ENCODE measurements at places on chromosomes 6 and 20. TPM values are rescaled to one million over a fixed set of nuclear protein-coding genes. Genes with fewer than 3 reads are reported as not detected.

DNA sequence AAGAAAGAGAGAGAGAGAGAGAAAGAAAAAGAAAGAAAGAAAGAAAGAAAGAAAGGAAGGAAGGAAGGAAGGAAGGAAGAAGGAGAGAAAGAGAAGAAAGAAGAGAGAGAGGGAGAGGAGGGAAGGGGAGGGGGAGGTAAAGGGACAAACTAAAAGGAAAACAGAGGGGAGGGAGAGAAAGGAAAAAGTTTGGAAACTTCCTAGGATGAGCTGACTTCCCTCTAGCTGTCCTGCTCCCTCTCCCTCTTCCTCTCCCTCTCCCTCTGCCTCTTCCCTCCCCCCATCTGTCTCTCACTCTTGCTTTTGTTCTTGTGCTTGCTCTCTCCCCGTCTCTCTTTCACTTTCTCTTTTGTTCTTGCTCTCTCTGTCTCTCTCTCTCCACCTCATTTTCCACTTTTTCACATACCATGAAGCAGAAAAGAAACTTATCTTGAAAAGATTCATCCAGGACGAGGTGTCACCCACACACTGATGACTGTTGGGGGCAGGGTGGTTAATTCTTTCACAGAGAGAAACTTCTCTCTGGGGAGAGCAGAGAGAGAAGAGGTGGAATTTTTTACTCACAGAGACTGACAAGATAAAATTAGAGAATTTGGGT lies 56.4 kb upstream of the DUSP22 start:
- peak; percentile 69 for DNase-seq

GRCh38 chr6:2129182-2129621 lies 116.2 kb downstream of the GMDS start:
- DNase-seq = no peak

DNA sequence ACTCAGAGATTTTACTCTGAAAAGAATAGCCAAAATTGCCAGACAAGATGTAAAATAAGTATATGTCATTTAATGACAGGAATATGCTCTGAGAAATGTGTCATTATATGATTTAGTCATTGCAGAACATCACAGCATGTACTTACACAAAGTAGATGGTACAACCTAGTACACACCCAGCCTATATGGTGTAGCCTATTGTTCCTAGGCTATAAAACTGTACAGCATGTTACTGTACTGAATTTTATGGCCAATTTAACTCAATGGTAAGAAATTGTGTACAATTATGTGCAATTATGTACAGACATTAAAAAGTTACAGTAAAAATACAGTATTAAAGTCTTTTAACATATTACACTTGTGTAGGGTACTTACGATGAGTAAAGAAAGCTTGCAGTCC lies 311.9 kb upstream of the EPHA7 start:
- no peak for DNase-seq

The KHDRBS2 gene
- total RNA-seq = not detected

GRCh38 chr6:44216677-44217331 lies at the start of gene MYMX:
TSS of gene MYMX (plus strand) at chr6:44216926. CDS start at chr6:44217472, 546 bp downstream.
- DNase-seq = no peak

DNA sequence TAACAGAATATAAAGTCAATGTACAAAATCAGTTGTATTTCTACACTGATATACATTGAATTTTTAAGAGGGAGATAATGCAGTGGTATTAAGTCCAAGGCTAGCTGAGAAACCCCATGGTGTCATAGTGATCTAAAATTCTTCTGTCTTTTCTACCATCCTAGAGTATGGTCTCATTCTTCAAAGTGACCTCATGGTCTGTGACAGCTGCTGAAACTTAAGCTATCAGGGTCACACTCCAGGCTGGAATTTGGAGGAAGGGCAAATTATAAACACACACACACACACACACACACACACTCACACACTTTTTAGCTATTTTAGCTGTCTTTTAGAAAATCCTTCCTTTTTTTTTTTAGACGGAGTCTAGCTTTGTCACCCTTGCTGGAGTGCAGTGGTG lies 47.3 kb upstream of the DYNLRB1 start:
- DNase-seq = no peak

DNA sequence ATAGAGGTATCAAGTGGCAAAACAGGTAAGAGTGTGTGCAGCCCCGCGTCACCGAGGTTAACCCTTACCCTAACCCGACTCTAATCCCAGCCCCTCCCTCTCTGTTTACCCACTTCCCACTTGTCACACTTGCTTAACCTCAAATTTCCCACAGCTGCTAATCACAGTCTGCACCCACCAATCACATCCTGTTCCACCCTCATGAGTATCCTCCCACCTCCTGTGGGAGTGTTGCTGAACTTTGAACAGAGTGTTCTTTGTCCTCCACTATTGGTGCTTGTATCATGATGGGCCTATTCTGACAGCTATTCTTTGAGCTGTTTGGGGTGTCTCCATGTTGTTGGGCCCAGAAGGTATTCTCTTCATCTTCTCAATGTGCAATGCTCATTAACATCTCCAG lies 487.8 kb downstream of the PTPRT start:
- no peak for DNase-seq

- DNase-seq = peak; percentile 63
Observed at GRCh38 chr6:56708810-56709597, 66.3 kb upstream of the DST start.

DNA sequence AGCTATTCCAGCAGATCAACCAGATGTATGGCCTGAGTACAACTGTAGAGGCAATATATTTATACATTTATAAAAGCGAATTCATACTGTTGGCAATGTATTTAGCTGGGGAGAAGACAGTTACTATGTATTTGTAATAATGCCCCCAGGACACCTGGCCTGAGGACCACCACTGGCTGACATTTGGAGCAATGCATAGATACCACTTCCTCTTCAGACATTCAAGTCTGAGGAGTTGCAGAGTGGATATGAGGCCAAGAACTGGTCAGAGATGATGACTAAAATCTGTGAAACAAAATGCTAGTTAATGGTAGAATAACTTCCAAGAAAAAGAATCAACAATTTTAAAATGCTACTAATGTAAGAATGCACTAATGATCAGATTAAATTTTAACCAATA lies 462.3 kb downstream of the CDC5L start:
- no peak for DNase-seq

GRCh38 chr6:14792118-14792955 lies 453.5 kb upstream of the JARID2 start:
- no peak for DNase-seq

- DNase-seq = peak; percentile 37
Observed at GRCh38 chr6:11700118-11700718, 78.4 kb downstream of the ADTRP start.

DNA sequence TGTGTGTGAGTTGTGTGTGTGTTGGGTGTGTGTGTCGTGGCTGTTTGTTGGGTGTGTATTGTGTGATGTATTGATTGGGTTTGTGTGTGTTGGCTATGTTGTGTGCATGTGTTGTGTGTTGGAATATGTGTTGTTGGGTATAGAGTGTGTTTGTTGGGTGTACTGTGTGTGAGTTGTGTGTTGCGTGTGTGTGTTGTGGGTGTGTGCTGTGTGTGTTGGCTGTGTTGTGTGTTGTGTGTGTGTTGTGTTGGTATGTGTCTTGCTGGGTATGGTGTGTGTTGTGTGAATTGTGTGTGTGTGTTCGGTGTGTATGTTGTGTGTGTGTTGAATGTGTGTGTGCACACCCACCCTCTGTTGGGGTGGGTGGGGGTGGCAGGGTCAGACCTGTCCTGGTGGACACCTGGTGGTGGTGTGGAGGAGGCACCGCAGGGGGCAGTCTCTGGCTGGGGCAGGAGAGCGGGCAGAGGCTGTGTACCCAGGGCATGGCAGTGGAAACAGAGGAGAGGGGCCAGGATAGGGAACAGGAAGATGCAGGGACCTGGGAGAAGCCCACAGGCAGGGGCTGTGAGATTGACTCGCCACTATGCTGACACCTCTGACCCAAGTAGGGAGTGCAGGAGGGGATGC lies 25.5 kb upstream of the PXDC1 start:
- DNase-seq = no peak

GRCh38 chr20:39333211-39333610 lies 371.1 kb downstream of the DHX35 start:
- no peak for DNase-seq

The VSX1 gene
- total RNA-seq = not detected

The GPLD1 gene
- 2.5 TPM for total RNA-seq

GRCh38 chr6:3128356-3129108 lies 10.0 kb downstream of the BPHL start:
- no peak for DNase-seq

DNA sequence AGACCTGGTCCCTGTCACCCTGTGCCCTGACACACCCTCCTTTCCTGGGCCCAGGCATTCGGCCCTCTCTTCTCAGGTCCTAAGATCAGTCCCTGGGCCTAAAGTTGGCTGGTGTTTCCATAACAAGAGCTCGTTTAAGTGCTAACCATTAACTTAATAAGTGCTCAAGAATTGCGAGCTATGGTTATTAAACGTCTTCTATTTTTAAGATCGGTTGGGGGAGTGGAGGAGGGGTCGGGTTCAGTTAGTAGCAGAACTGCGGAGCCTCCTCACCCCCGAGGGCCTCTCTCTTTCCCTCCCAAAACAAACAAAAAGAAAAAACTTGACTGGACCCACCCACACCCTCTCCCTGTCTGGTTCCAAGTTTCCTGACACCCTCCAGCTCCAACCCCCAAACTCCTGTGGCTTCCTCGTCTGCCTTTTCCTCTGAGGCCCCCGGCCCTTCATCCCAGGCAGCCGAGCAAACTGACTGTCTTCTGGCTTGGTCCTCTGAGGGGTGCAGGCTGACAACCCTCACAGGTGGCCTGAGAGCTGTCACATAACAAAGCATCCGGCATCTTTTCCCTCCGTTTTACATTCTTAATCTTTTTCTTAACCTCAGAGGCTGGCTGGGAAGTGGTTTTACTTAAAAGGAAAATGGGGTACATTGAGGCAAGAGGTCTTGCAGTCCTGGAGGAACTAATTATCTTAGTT lies 2.0 kb downstream of the STK35 start:
- no peak for DNase-seq
